ENCODE measurements at places on chromosomes 5 and 9.

DNA sequence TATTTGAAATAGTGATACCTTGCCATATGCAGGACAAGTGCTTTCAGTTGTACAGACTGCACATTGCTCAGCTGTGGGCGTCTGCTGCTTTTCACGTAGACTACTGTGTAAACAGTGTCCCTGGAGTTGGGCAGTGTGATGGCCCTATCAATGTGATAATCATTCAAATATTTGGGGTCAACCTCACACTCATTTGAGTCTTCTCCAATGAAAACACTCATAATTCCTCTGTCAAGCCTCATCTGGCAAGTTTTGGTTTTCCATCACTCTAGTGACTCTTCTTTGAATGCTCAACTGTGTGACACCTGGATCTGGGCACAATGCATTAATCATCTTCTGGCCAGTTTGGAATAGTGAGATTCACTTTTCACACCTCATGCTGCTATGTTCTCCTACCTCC lies 64.4 kb downstream of the UGCG start:
- DNase-seq, result no peak

GRCh38 chr9:13588151-13589033 lies 308.9 kb upstream of the MPDZ start:
- peak; percentile 92 for DNase-seq

- DNase-seq, result no peak
Measured at GRCh38 chr5:149452007-149452664, 73.0 kb upstream of the IL17B start.

DNA sequence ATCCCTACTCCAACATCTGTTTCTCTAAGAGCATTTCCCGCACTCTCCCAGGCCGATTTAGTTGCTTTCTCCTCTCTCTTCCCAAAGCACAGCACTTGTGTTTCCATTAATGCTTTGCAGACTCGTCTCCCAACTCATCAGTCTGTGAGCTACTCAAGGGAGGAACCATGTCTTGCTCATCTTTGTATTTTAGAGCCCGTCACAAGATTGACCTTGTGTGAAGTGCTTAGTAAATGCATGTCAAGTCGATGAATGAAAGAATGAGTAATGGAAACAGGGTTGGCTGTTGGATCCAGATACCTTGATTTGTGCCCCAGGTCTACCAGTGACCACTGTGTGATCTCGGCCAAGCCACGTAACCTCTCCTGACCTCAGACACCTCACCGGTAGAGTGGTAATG lies 99.3 kb downstream of the KLF4 start:
- DNase-seq, result no peak

DNA sequence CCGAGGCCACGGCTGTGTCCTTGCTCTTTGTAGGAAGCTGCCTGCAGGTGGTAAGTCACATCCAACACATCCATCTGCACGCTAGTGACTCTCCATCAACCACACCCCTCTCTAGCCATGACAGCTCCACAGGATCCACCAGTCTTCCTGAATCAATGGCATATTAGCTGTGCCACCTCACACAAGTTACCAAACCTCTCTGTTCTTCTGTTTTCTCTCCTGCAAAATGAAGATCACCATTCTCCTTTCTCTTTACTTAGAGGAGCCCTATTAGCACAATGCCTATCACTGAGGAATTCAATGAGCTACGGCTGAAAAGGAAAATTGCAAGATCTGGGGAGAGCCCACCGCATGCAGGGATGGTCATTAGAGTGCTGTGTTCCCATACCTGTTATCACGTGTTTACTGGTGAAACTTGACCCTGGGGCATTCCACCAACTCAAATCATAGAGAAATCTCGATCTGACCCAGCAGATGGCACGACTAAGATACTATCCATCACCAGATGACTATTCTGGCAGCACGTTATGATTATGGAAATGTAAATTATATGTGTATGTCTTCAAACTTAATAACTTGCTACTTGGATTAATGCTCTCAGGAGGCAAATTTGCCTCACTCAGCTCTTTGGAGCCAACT lies 20.9 kb downstream of the WHRN start:
- no peak for DNase-seq

DNA sequence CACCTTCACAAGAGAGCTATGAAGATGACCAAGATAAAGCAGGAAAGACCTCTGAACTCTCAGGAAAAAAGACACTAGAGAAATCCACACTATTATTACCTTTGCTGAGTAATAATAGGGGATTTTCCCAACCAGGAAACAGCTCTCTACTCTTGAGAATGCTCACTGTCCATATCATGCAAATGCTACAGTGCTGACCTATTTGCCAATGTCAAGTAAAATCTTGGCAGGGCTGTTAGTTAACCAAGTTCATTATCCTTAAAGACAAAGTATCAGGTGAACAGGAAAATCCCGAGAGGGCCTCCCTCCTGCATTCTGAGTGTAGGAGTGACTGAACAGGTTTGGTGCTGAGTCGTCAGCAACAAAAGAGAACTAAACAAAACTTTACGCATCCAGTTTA lies 306.6 kb downstream of the ACTL7B start:
- no peak for DNase-seq

DNA sequence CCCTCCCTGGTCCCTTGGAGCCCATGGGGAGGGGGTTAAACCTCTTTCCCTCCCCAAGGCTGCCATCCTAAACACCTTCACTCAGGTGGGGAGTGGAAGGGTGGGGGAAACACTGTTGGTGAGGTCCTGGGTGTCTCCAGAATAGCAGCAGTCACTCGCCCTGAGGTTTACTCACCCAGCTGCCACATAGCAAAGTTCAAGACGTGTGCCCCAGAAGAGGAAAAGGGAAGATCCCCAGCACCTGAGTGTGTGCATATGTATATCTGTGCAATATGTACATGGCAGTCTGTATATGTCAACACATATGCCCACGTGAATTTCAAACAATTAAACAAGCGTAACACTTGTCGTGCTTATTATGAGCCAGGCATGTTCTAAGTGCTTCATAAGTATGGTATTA lies 31.3 kb upstream of the SMU1 start:
- DNase-seq, result no peak

DNA sequence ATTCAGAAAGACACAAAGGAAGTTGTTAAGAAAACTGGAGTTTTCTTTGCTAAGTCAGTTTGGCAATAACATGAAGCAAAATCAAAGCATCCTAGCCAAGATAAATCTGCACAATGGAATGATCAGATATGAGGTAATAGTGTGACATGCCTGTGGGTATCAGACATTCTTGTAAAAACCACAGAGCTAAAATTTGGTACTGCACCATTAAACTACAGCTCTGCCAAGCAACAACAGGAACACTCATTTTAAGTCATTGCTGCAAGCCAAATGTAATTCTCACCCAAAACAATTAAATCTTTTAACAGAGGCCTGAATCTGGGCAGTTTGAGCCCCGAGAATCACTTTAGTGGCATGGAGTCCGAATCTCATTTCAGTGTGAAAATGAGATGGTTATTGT lies 96.6 kb downstream of the VCAN start:
- DNase-seq, result no peak

DNA sequence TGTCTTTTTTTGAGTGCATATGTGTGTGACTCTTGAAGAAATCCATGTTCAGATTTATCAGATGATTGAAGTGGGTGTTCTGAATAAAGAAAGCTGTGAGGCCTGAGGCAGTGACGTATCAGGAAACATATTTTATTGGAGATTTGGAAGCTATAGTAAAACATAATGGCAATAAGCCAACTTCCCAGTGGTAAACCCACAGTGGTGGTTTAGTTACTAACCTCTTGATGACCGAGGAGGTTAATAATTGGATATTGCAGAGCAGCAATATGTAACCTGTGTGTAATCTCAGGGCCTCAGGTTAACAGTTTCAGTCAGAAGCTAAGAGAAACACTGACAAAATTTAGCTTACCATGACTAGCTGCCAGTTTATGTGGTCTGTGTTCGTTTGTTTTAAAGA lies 6.9 kb downstream of the RGMB start:
- no peak for DNase-seq

DNA sequence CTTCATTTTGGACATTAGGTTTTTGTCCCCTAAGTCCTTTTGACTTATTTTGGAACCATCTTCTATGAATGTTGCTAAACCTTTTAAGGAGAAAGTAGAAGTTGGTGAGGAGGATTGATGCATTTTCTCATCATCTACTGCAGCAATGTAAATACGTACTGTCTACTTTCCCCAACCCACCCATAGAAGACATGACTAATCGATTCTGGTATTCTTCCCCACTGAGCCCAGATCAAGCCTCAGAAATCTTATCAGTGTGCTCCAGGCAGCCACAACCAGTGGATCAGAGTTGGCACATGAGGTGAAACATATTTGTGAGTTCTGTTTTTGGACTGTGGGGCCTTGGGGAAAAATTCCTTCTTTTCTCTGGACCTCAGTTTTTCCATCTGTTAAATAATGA lies 57.7 kb downstream of the FGF18 start:
- DNase-seq, result no peak

DNA sequence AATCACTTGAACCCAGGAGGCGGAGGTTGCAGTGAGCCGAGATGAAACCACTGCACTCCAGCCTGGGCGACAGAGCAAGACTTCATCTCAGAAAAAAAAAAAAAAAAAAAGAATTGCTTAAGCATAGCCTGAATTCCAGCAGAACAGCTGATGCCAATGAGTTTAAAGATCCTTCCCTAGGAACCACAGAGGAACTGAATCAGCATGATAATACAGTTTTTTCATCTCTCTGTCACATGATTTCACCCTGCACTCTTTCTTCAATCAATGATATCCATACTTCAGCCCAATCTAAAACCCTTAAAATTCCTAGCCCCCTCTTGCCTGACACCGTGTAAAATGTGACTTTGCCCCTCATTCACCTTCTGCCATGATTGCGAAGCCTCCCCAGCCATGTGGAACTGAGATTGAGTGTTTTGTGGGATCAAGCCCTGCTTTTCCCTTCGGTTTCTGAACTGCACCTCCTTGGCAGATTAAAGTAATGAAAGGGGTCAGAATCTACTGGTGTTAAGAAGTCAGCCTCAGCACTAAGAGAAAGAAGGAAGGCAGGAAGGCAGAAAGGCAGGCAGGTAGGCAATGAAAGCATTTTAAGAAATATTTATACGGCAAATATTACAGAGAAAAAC lies 20.9 kb upstream of the DMXL1 start:
- DNase-seq, result no peak

- DNase-seq, result no peak
Measured at GRCh38 chr9:27539479-27540441, 10.1 kb upstream of the MOB3B start.

DNA sequence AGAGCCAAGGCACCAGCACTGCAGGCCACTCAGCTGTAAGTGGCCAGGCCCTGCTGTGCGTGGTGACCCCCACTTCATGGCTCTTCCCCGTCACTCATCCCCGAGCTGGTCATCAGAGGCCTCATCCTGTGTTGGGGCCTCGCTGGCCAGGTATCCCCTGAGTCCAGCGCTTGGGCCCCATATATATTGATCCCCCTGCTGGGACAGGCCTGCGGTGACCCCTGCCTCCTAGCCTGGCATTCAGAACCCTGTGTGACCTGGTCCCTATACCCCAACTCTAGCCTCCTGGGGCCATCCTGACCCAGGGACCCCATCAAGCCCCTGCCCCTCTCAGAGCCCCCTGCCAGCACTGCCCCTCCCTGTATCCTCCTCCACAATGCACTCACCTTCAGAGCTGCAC lies 12.7 kb downstream of the GBGT1 start:
- no peak for DNase-seq

DNA sequence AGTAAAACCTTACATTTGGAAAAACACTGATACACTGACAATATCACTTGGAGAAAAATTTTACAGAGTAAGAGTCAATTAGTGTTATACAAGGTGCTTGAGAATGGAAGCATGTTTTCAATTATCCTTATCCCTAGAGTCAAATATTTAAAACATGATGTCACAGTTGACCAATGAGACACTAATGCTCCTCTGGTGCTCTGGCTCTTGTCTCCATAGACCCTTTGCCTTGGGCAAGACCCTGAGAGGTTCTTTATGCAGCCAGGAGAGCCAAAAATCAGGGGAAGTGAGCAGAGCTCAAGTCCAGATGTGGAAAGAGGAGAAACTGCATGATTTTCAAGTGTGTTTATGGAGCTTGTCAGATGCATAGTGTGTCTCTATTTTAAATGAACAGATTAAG lies 153.9 kb downstream of the MARCHF11 start:
- no peak for DNase-seq

- no peak for DNase-seq
Measured at GRCh38 chr9:136829412-136829811, 12.9 kb upstream of the AJM1 start.

DNA sequence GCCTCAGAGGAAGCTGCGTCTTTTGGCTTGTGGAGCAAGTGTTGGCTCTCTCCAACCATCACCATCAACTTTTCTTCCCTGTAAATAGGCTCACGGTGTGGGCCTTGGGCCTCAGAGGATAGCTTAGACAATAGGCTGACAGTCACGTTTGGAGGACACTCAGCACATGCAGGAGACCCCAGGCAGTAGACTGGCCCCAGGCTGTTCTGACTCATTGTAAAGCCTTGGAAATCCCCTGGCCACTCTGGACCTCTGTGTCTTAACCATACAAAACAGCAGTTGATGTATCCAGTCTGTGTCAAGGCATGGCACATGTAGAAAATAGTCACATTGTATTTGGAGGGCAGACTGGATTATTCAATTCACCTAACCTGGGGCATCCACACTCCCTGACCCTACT lies 18.6 kb downstream of the CD74 start:
- DNase-seq, result no peak

DNA sequence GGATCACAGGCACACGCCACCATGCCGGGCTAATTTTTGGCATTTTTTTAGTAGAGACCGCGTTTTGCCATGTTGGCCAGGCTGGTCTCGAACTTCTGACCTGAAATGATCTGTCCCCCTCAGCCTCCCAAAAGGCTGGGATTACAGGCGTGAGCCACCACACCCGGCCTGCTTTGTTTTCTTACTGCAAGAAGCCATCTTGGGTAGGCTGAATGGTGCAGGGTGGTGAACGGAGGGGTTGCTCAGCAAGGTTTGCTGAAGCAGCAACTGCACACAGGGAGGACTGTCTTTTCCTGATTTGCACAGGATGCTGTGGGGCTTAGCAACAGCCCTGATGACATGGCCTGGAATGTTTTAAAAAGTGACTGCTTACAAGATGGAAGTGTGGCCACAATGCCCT lies 10.7 kb downstream of the ZNF354B start:
- no peak for DNase-seq

- peak; percentile 48 for DNase-seq
Measured at GRCh38 chr9:20506099-20506900, 116.0 kb downstream of the MLLT3 start.

GRCh38 chr9:128242828-128243214 lies 33.0 kb downstream of the GOLGA2 start:
- no peak for DNase-seq

DNA sequence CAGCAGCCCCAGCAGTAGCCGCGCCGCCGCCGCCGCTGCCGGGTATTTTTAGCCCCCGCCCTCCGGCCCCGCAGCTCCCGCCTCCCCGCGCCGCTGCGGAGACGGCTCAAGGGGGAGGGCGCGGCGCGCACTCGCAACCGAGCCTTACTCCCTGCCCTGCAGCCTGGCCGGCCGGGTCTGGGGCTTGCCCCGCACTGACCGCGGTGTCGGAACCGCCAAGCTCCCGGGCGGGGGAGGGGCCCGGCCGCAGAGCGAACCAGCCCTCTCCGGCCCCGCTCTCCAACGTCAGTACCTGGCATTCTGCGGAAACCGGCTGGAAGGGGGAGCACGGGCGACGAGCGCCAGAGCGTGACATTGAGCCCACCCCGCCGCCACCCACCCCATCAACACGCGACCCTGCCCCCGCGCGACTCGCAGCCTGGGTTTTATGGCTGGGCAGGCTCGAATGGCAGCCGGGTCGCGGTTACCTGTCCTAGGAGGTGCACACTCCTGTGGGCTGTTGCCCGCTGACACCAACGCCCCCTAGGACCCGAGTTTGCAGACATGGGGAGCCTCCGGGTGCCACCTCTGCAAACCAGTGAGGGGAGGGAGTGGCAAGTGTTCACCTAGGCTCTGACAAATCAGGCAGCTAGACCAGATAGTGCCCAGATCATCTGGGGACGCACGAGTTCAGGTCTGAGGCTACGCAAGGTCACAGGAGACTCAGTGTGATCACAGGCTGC lies at the start of gene ACSL6:
ACSL6 (minus strand) TSS at position 37 of the 722 bp plus-strand sequence. CDS start 105 bp downstream, outside the sequence.
- no peak for DNase-seq
